Mammary epithelial cell (primary cell): ENCODE measurements at places on chromosomes 1 and 21. TPM values are rescaled to one million over a fixed set of nuclear protein-coding genes. Genes with fewer than 3 reads are reported as not detected.

LIN28A gene
- not detected in 2 replicates for total RNA-seq

RGS18 gene
- 0.27 and 0.38 TPM in 2 replicates for total RNA-seq

AJAP1 gene
- 5.0 TPM for total RNA-seq

CNR2 gene
- not detected for total RNA-seq

TFF3 gene
- not detected in 2 replicates for total RNA-seq

CFAP107 gene
- not detected for total RNA-seq

LCE1E gene
- total RNA-seq, result 2.9 and 4.3 TPM in 2 replicates

SMG7 gene
- total RNA-seq, result 31.8 TPM

CD48 gene
- total RNA-seq, result not detected

AGT gene
- 0.17 TPM for total RNA-seq

SELP gene
- total RNA-seq, result not detected

TMEM125 gene
- total RNA-seq, result 5.1 and 7.7 TPM in 2 replicates

LMX1A gene
- total RNA-seq, result not detected

NIPAL3 gene
- total RNA-seq, result 116 TPM

CACHD1 gene
- 3.5 and 4.6 TPM in 2 replicates for total RNA-seq

CD2 gene
- not detected for total RNA-seq

FCRL5 gene
- not detected for total RNA-seq

SLC30A10 gene
- total RNA-seq, result not detected in 2 replicates

HES3 gene
- total RNA-seq, result not detected

CHTOP gene
- 36.0 TPM for total RNA-seq

CLSTN1 gene
- total RNA-seq, result 229 TPM

ITLN2 gene
- total RNA-seq, result 0.35 and 0.67 TPM in 2 replicates

NOS1AP gene
- total RNA-seq, result 0.96 and 1.2 TPM in 2 replicates

PLEKHA6 gene
- 4.8 TPM for total RNA-seq

IGSF3 gene
- 134 TPM for total RNA-seq

CFHR1 gene
- not detected for total RNA-seq

COL9A2 gene
- total RNA-seq, result 0.37 and 0.40 TPM in 2 replicates

GPA33 gene
- total RNA-seq, result not detected

DMBX1 gene
- total RNA-seq, result not detected

OR2T35 gene
- not detected in 2 replicates for total RNA-seq

C1orf52 gene
- total RNA-seq, result 13.7 TPM

CLCA1 gene
- not detected for total RNA-seq

SELL gene
- total RNA-seq, result not detected in 2 replicates

CHRNB2 gene
- 0.08 and 0.19 TPM in 2 replicates for total RNA-seq

PIK3C2B gene
- 3.1 and 7.5 TPM in 2 replicates for total RNA-seq

HIVEP3 gene
- 4.5 TPM for total RNA-seq

CFHR5 gene
- not detected in 2 replicates for total RNA-seq

UBASH3A gene
- total RNA-seq, result not detected

MNDA gene
- not detected for total RNA-seq

SLAMF1 gene
- not detected in 2 replicates for total RNA-seq

GUCA2B gene
- not detected for total RNA-seq

TRIM62 gene
- 3.8 and 5.6 TPM in 2 replicates for total RNA-seq

BOLA1 gene
- 15.8 and 20.1 TPM in 2 replicates for total RNA-seq

AMY1B gene
- not detected in 2 replicates for total RNA-seq

OR13G1 gene
- total RNA-seq, result not detected

OVAAL gene
- not detected in 2 replicates for total RNA-seq

APOBEC4 gene
- total RNA-seq, result not detected

EPHX1 gene
- 32.8 TPM for total RNA-seq

PDE4B gene
- not detected in 2 replicates for total RNA-seq

LSM10 gene
- total RNA-seq, result 10.8 TPM

INTS11 gene
- 46.3 TPM for total RNA-seq

PLPPR4 gene
- not detected in 2 replicates for total RNA-seq

A3GALT2 gene
- total RNA-seq, result not detected

CDK18 gene
- 14.8 and 28.6 TPM in 2 replicates for total RNA-seq

CD53 gene
- not detected for total RNA-seq

NUAK2 gene
- total RNA-seq, result 11.1 and 11.8 TPM in 2 replicates

FAM72A gene
- total RNA-seq, result 7.4 and 7.9 TPM in 2 replicates

GFI1 gene
- under 0.01 TPM for total RNA-seq
